ENCODE measurements at places on chromosomes 13 and 19.

GRCh38 chr13:30157616-30157993, 149.7 kb downstream of the KATNAL1 start:
- no peak for DNase-seq

GRCh38 chr19:3881272-3882040, 971 bp downstream of the ATCAY start:
- DNase-seq: no peak

GRCh38 chr19:33512580-33513137, 8.9 kb downstream of the PEPD start:
- no peak for DNase-seq

- peak; percentile 12 for DNase-seq
These were observed 199.4 kb downstream of the USP12 start for GRCh38 chr13:26971990-26972887.

GRCh38 chr19:47247308-47247990, 8.9 kb upstream of the CCDC9 start:
- no peak for DNase-seq

- no peak for DNase-seq
These were observed 506.6 kb downstream of the EFNB2 start for GRCh38 chr13:106028911-106029310.

- no peak for DNase-seq
These were observed 26.0 kb upstream of the ZNF331 start for GRCh38 chr19:53511933-53512374.

DNA sequence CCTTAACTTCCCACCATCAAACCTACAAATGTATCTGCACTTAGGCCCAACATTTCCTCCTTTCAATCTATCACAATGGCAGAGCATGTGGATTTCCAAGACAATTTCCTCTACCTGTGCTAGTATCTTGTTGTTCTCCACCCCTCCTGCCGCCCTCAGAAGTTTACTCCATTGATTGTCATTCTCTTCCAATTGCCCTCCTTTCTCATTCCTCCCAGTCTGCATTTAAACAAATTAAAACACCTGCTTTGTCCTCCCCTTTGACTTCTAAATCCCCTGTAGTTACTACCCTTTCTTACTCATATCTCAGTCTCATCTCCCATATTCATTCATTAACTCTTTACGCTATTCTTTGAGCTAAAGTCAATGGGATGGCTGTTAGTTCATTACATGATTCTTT, 370.6 kb downstream of the DIAPH3 start:
- DNase-seq: no peak

GRCh38 chr19:47741544-47742140, 3.7 kb upstream of the NOP53 start:
- DNase-seq: no peak

DNA sequence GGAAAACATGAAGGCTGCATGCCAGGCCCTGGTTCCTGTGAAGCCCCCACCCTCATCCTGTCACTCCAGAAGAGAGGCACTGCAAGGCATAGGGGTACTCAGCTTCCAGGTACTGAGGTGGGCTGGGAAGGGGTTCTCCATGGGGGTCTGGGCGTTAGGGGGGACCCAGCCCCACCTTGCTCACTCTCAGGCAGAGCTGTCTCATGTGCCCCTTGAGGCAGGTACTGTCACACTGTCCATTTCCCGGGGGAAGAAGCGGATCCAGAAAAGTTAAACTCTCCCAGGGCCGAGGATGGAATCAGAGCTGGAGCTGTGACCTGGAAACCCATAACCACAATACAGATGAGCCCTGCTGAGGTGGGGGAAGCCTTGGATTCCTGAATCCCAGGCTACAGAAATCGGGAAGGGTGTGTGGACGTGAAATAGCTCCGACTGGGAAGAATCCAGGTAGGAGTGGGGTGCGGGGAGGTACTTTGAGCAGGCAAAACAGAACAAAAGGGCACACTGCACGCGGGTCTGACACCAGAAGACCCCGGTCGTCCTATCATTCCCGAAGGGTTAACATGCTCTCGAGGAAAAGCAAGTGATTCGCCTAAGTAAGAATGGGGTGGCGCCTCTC, 540 bp upstream of the USE1 start:
- DNase-seq: no peak

DNA sequence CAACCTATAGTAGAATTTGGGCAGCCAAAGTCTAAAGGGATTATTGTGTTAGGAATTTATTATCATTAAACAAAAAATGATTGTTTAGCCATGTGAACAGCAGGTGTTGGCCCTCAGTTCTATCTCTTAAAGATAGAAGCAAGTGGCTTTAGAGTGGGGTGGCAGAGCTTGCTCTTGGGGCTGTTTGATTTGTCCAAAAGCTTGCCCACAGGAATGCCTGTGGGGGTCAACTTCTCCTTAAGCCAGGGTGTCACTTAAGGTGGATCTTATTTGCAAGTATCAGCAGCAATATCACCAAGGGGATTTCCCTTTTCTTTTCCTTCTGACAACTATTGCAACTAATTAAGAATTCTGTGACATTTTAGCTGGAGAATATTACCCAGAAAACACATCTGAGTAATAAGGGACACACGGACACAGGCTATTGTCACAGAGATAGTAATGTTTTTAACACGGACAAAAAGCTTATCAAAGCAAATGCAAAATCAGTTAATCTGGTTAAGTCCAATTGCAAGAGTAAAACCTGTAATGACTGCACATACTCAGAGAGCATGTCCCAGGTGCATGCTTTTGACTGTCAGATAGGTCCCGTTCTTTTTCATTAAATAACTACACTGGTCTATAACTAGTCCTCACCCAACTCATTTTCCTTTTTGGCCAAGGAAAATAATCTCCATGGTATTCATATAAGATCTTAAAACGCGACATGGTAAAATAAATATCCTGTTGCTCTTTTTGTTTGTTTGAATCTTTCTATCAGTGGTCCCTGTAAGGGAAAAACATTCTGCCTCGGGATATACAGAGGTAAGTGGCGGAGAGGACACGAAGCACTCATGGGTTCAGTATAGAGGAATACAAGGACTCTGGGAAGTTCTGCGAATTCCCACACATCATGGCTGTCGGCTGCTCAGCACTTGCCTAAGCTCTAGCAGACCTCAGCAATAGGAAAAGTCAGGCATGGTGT, 172.1 kb upstream of the RFC3 start:
- DNase-seq: no peak

Data from NCI-H1417 treated with DMSO at 0.1 percent for 48 hours (cell line).